ENCODE measurements at places on chromosomes 6 and 20.

DNA sequence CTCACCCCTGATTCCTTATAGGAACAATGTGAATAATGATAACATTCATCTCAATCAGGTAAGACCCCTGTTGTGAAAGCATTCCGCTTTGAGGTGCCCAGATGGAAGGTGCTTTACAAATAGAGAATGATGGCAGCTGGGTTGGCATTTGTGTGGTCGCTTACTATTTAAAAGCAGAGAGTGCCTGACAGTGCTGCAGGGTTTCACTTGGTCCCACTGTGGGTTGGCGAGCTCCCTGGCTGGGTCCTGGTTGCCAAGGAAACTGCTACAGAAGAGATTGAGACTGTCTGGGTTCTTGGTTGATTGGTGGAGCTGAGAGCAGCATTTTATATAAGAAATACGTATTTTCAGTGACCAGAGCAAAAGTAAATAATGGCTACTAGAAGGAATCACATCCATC, 207.2 kb upstream of the KCNQ5 start:
- DNase-seq: no peak

- no peak for DNase-seq
Observed at GRCh38 chr6:145532361-145532760, 203.0 kb downstream of the EPM2A start.

DNA sequence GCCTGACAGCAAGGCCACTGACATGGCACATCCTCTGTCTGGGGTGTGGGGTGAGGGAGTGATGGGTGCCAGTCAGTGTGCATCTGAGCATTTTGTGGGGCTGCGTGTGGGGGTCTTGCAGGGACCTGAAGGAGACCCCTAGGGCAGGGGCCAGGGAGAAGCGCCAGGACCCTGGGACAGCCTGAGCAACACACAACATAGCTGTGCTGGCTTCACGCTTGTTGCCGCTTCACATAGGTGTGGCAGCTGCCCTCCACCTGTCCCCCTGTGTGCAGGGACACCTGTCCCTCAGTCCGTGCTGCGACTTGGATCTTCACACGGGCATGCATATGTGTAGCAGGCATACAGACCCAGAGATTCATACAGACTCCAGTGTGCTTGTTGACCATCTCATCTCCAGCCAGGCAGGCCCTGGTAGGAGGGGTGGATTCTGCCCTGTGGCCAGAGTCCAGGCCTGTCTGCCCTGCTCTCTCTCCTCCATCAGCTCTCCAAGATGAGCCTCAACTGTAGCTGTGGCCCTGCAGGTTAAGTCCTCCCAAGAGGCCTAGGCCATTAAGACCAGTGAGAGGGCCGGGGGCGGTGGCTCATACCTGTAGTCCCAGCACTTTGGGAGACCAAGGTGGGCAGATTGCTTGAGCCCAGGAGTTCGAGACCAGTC, 3.2 kb upstream of the NPBWR2 start:
- DNase-seq: no peak

DNA sequence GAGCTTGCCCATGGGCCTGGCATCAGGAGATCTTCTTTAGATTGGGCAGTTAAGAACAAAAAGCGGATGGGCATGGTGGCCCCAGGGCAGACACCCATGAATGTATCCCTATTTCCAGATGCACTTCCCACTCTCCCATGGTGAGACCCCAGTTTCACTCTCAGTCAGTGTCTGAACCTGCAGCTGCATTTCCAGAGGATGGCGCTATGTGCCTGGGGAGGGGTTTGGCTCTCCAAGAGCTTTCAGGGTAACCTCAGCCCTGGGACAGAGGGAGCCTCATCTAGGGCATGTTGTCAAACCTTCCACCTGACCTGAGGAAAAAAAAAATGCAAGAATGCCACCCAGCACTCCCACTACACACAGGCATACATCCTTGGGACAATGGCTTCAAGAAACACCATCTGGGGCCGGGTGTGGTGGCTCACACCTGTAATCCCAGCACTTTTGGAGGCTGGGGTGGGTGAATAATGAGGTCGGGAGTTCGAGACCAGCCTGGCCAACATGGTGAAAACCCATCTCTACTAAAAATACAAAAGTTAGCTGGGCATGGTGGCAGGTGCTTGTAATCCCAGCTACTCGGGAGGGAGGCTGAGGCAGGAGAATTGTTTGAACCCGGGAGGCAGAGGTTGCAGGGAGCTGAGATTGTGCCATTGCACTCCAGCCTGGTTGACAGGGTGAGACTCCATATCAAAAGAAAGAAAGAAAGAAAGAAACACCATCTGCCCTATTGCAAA, 1.9 kb downstream of the CST9L start:
- DNase-seq: no peak

GRCh38 chr6:38876475-38876874, 161.4 kb downstream of the DNAH8 start:
- DNase-seq: no peak

DNA sequence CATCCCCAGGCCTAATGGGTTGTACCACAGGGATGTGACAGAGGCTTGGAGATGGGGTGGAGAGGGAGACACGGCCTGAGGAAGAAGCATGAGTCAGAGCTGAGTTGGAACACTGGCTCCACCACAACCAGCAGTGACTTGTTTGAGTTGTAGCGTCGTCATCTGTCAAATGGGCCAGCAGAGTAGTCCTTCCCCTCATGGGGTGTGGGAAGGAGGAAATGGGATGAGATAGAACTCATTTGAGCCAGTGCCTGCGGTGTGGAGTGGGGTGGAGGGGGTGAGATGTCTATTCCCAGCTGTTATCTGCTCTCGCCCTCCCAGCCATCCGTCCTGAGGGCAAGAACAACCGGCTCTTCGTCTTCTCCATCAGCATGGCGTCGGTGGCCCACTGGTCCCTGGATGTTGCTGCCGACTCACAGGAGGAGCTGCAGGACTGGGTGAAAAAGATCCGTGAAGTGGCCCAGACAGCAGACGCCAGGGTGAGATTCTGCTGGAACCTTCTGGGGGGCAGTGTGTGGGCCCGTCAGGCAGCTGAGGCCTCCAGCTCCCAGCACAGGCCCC, 32.5 kb downstream of the PLCG1 start:
- peak; percentile 44 for DNase-seq

GRCh38 chr6:150687508-150687907, 87.8 kb downstream of the PLEKHG1 start:
- DNase-seq: no peak

GRCh38 chr20:59770270-59770669, 163.2 kb downstream of the SYCP2 start:
- DNase-seq: no peak

- DNase-seq: no peak
Observed at GRCh38 chr20:34949120-34949519, 6.5 kb downstream of the GSS start.

DNA sequence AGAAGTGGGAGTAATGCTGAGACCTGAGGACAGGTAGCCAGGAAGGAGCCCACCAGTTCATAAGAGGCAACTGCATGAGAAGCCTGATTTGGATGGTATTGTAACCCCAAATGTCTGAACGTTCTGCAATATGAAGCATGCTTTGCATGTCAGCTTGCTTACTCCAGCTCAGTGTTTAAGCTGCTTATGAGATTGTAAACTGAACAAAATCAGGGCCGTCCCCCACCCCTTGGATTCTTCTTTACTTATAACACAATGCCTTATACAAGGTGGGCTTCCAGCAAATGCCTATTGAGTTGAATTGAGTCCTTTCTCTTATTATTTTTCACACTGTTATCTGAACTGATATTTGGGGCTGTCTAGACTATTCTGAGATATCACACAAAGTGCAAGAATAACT, 761.3 kb downstream of the KIF16B start:
- no peak for DNase-seq

GRCh38 chr20:37989601-37990295, 43.5 kb downstream of the TTI1 start:
- peak; percentile 62 for DNase-seq

- no peak for DNase-seq
Observed at GRCh38 chr6:36029464-36029863, 1.9 kb downstream of the MAPK14 start.

DNA sequence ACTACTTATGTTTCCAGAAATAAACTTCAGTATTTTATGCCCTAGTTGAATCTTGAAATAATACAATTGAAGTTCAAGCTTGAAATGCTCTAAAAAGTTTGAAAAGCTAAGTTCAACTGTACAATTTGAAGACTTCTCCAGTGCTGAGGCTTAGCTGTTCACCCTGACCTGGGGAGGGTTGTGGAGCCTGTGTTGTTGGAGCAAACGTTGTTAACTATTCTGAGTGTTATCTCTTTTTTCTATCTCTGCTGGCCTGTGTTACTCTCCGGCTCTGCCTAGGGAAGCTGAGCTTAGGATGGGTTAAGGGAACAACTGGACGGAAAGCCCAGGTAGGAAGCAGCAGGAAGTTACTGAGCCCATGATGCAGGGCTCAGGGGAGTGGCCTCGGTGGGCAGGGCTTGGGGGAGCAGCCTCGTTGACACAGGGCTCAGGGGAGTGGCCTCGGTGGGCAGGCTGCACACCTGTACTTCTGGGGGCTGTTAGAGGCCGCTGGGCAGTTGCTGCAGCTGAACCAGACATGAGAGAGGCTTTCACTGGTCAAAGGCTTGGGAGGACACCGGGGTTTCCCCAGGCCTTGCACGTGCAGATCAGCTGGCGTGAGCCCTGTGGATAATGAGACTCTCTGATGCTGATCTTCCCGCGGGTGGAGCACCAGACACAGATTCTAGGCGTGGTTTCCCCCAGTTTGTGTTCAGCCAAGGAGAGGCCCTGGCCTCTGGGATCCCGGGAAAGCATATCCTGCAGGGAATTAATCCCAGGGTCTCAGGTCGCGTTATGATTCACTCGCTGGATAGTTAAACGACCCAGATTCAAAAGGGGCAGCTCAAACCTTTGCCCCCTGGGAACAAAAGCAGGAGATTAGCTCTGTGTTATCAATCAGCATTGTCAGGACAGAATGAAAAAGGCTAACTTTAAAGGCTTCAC, 58.9 kb downstream of the ERMARD start:
- DNase-seq: no peak

DNA sequence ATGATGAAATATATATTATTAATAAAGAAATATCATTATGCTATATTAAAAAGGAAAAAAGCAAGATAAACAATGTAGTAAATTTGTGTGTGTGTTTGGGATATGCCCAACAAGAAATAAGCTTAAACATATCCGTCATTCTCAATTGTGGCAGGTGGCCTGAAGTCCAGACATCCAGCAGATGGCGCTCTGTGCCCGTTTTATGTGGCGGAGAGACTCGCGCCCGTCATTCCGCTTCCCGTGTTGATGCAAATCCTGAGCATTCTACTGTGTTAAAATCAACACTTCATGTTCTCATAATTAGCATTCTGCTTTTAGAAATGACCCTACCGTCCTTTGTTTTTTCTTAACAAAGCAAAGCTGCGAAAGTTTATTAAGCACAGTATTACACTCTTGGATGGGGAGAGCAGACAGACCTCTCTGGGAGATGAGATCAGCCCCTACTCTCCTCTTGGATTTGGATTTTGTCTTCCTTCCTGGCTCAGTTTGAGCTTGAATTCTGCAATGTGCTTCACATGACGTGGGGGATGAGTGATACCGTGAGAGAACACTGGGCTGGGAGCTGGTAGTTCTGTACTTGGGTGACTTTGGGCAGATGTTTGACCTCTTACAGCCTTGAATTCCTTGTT, 125.8 kb downstream of the MCHR2 start:
- peak; percentile 75 for DNase-seq

DNA sequence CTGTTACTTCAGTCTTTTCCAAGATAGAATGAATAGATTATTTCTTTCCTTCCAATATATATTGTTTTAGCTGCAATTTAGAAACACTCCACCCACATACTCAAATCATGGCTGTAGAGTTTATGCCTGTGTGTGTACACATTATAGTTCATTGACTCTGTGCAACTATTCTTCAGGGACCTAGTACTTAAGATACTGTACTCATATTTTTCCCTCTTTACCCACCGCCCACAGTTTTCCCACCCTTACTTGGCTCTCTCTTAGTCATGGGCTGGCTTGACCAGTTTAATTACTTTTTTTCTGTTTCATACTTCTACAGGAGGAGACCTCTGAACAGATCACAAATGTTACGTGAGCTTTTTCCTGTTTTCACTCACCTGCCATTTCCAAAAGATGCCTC, 30.4 kb downstream of the C6orf89 start:
- DNase-seq: no peak

- no peak for DNase-seq
Observed at GRCh38 chr6:150369408-150369807, 596 bp downstream of the IYD start.

DNA sequence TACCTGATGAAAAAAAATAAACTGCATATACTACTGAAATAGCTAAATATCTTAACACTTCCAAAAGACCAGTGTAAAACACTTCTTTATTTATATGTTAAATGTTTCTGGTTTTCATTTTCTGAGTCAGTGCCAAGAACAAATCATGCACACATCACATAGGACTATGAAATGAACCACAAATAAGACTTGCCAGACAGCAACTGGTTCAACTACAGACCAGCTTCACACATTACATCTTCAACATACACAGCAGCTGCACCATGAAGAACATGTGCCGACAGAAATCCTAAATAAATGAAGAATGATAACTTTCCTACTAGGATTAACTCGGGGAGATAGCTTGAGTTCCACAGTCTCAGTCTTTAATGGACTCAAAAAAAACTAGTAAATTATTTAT, 168.3 kb upstream of the STXBP5 start:
- DNase-seq: no peak

DNA sequence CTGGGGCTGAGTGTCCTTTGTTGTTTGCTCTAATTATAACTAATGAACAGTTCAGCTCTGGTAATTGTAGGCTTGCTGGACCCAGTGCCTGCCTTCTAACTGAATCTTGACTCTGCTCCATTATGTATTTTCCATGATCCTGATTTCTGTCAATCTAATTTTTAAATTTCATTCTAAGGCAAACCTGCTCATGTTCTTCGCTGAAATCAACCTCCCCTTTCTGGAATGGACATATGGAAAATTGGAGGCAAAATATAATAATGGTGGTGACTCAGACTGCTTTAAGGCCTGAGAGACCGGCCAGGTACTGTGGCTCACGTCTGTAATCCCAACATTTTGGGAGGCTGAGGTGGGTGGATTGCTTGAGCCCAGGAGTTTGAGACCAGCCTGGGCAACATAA, 182.7 kb upstream of the AKAP12 start:
- DNase-seq: no peak

DNA sequence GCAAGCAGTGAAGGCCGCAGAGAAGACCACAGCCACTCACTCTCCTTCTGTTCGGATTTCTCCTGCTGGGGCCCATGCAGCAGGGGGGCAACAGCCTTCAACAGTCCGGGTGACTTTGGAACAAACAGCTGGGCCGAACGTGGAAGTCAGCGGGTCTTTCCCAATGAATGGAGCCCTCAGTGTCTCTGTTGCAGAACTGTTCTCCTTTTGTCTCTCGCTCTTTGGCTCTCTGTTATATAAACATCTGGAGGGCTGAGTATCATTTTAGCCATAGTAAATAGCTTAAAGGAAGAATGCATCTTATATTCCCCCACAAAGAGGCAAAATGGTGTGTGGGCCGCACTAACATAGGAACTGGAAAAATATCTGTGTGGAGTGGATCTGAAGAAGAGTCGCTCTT, 136.7 kb upstream of the RALGAPA2 start:
- DNase-seq: no peak

- DNase-seq: no peak
Observed at GRCh38 chr20:30486103-30486478, 771.4 kb upstream of the DEFB115 start.

GRCh38 chr6:130190701-130191690, 31.8 kb downstream of the SAMD3 start:
- DNase-seq: no peak
